ENCODE measurements at places on chromosomes 11 and 22.

DNA sequence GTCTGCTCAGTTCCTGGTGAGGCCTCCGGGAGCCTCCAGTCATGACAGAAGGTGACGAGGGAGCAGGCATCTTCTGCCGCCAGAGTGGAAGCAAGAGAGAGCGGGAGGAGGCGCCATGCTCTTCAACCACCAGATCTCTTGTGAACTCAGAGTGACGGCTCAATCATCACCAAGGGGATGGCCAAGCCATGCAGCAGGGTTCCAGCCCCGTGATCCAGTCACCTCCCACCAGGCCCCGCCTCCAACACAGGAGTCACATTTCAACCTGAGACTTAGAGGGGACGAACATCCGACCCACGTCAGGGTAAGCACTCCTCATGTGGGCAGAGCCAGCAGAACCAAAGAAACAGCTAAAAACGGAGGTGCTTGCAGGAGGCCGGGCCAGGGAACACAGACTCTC, 1470.5 kb downstream of the BRD1 start:
- DNase-seq, result no peak

DNA sequence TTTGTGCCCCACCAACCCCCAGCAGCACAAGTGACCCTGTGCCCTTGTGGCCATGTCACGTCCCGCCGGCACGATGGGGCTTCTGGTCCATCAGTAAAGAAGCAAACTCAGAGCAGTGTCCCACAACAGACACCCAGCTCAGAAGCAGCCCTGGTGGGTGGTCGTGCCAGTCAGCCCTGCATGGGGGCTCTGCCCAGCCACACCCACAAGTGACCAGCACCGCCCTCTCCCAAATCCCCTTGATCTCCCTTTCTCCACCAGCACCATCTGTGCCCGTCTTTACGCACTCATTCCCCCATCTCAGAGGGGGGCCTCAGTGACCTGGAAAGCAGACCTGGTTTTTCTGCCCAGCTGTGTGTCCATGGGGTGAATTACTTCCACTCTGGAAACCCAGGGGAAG, 149.1 kb downstream of the DSCAML1 start:
- no peak for DNase-seq

- no peak for DNase-seq
These were observed 18.8 kb downstream of the ZFP91 start for GRCh38 chr11:58597486-58598144.

DNA sequence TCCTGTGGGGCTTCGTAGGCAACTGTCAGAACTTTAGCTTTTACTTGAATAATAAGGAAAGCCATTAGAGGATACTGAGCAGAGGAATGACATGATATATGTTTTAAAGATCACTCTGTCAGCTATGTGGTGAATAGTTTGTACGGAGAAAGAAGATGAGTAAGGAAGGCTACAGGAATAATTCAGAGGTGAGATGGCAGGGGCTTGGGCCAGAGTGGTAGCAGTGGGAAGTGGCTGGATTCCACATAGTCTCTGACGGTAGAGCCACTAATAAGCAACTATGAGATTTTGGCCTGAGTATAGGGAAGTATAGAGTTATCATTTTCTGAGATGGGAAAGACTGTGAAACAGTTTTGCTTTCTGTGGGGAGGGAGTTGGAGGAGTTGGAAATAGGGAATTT, 93.9 kb upstream of the MTMR2 start:
- DNase-seq, result no peak

GRCh38 chr11:6319001-6319703, 1.1 kb downstream of the CAVIN3 start:
- DNase-seq, result no peak

GRCh38 chr22:45897736-45898135, 79.2 kb downstream of the WNT7B start:
- no peak for DNase-seq

DNA sequence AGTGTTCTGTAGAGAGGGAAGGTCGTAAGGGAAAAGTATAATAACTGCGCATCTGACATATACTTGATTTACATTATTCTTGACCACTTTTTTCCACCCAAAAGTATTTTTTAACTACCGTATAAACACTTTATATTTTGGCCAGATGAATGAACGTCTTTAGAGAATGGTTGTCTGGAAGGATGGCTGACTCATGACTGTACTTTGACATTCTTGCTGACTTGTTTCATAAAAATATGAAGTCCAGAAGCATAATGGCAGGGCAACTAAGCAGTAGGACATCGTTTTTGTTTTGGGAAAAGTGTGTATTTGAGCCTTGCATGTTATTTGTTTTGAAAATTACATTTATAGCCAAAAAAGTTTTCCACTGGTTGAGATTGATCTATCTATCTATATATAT, 110.0 kb downstream of the OSBP2 start:
- DNase-seq, result no peak

DNA sequence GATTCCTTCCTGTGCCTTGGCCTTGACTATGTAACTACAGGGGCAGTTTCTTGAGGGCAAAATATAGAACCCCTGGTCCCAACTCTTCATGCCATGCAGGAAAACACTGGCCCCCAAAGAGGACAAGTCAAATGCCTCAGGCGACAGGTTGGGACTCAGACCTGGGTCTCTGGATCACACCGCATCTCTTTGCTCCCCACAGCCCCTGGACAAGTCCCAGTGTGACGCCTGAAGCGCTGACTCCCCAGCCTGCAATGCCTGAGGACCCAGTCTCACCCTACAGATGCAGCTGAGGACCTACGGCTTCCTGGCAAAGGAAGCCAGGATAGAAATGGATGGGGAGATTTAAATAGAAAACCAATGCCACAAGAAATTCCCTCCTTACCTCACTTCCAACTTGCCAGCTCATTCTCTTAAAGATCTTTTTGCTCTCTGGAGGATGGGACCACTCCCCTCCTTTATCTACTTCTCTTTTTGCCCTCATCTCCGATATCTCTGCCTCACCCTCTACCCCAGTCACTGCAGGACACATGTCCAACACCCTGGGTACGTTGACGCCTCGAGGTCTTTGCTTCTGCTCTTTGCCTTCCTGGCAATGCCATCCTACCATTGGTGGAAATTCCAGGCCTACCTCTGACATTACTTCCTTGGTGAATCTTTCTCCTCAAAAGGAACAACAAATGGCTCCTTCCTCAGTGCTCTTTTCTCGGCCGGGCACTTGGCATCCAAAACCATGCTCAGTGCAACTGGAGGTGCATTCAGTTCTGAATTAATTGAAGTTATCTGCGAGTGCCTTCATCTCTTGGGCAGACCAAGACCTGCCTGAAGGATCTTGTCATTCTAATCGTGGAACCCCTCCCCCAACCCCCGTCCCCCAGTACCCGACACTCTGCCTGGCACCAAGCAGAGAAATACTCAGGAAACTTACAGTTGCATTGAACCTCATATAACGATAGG, 2.0 kb upstream of the PRDM11 start:
- no peak for DNase-seq

DNA sequence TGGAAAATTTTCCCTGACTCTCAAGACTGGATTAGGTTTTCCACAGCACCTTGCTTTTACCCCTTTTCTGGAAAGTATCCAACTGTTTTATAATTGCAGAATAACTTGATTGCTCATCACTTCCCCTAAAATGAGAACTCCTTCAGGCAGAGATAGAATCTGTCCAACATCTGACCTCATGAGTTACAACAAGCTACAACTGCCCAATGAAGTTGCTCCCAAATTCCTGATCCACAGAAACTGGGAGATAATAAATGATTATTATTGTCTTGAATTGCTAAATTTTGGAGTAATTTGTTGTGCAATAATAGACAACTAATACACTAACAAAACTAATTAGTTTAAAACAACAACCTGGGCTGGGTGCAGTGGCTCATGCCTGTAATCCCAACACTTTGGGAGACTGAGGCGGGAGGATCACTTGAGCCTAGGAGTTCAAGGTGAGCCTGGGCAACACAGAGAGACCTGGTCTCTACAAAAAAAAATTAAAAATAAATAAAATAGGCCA, 10.0 kb upstream of the CCDC83 start:
- DNase-seq, result no peak

DNA sequence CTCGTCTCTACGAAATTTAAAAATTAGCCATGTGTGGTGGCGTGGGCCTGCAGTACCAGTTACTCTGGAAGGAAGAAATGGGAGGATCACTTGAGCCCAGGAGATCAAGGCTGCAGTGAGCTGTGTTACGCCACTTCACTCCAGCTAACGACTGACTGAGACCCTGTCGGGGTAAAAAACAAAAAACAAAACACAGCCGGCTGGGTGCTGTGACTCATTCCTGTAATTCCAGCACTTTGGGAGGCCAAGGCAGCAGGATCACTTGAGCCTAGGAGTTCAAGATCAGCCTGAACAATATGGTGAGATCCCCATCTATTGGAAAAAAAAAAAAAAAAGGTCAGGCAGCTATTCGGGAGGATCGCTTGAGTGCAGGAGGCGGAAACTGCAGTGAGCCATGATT, 2.4 kb downstream of the PAFAH1B2 start:
- DNase-seq, result no peak

DNA sequence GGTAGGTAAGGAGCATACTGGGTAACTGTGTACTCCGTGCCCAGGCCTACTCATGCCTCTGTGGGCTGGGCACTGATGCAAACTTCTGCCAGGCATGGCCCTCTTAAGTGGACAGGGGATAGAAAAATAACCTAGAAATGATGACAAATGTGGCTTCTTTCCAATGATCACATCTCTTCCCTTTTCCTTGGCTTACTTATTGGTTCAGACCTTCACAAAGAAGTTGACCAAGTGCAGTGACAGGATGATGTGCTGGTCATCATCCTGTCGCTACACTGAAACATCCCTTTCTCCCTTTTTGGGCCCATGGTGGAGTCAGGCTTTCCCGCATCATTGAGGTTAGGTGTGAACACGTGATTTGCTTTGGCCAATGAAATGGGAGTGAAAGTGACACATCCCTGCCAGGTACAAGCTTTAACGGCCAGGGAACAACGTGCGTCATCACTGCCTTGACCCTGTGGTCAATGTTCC, 31.8 kb upstream of the APOBEC3A start:
- no peak for DNase-seq

DNA sequence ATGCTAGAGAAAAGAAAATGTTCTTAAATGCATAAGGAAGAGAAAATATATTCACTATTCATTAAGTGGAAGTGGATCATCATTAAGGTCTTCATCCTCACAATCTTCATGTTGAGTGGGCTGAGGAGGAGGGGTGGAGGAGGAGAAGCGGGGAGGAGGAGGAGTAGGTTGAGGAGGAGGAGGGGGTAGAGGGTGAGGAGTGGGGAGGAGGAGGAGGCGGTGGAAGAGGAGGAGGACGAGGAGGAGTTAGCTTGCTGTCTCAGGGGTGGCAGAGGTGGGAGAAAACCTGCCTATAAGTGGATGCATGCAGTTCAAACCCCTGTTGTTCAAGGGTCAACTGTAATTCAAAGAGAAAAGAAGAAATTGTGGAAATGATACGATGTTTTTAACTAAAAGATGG, 71.6 kb downstream of the MYEOV start:
- no peak for DNase-seq

- DNase-seq, result no peak
These were observed 569.3 kb downstream of the BRD1 start for GRCh38 chr22:49258107-49259010.

- no peak for DNase-seq
These were observed 28.9 kb downstream of the PLEKHA7 start for GRCh38 chr11:16985297-16985696.

DNA sequence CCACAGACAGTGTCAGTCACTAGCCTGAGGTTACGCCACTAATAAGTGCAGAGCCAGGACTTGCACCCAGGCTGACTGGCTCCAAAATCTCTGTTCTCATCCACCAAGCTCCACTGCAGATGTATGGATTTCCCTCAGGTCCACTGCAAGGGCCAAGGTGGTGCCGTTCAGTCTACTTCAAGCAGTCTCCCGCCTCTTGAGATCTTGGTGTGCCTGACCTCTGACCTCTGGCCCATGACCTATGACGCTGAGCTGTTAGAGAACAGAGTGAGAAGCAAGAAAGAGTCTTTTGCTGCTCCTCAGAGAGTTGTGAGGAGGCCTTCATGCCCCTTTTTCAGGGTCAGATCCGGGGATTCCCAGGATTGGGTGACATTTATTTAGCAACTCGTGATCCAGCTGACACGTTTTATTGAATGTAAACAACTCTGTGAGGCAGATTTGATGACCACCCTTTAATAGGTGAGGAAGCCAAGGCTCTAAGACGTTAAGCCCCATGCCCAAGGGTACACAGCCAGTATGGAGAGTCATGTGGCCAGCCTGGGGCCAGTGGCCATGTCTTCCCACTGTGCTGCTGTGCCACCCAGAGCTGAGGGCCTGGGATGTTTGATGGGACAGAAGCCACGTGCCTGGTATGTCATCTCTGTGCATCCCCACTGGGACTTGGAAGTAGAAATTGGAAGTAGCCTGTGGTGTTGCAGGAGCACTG, 25.2 kb downstream of the DCPS start:
- no peak for DNase-seq

Measured in NCI-H526 treated with DMSO at 0.1 percent for 48 hours (cell line).